ENCODE measurements at places on chromosomes 5 and 9.

DNA sequence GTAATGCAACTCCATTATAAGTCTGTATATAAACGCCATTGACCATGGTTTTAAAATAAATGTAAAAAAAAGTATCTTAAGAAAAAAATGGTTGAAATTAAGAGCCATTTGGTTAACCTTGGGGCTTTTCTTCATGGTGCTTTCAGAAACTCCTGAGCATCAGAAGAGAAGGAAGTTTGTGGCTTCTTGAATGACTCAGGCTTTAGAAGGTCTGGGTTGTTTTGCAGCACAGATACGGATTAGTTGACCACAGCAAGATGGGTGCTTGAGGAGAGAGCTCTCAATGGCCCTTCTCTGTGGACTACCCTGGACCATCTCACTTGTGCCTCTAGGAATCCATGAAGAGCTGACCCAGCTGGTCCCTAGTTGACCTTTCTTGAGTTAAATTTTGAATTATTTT lies 189.5 kb downstream of the TMEM38B start:
- no peak for DNase-seq

DNA sequence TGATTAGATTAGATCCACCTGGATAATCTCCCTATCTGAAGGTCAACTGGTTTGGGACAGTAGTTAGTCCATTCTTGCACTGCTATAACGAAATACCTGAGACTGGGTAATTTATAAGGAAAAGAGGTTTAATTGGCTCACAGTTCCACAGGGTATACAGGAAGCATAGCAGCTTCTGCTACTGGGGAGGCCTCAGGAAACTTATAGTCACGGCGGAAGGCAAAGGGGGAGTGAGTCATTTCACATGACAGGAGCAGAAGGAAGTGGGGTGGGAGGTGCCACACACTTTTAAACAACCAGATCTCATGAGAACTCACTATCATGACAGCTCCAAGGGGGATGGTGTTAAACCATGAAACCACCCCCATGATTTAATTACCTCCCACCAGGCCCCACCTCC lies 9.9 kb downstream of the C9orf40 start:
- DNase-seq = no peak

DNA sequence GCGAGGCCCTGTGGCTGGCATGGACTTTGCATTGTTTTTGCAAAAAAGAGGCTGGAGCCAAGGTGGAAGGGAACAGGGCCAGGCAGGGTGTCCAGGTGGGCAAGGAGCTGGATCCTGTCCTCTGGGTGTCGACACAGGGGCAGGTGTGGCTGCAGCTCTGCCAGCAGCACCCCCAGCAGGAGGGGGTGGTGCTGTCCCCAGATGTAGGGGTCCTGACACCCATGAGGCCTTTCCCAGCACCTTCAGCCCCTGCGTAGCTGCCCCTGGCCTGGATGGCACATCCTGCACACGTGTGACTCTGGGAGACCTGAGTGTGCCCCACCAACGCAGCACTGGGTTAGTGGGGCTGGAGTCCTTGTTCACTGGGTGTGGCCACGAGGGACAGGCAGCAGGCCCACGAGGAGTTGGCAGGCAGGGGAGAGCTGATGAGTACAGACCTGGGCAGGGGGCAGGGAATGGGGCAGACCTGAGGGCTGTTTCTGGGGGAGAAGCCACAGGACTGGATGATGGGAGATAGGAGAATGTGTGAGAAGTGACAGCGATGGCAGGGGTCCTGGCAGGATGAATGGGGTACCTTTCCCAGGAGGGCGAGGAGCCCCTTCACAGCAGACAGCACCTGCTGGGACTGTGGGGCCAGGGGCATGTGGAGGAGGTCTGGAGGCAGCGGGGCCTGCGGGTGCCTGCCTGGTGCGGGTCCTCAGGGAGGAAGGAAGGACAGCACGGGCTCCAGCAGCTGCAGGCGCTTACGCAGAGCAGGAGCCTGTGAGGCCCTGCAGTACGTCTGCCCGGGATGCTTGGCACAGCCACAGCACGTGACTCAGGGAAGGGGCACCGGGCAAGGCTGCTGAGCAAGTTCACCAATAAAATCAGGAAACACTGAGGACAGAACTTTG lies 3.6 kb upstream of the RASGEF1C start:
- no peak for DNase-seq

GRCh38 chr9:110776221-110776620 lies 107.6 kb downstream of the MUSK start:
- no peak for DNase-seq

GRCh38 chr5:159393854-159394274 lies 63.6 kb upstream of the IL12B start:
- DNase-seq = no peak

- DNase-seq = no peak
Observed at GRCh38 chr5:66516550-66516949, 79.6 kb upstream of the MAST4 start.

DNA sequence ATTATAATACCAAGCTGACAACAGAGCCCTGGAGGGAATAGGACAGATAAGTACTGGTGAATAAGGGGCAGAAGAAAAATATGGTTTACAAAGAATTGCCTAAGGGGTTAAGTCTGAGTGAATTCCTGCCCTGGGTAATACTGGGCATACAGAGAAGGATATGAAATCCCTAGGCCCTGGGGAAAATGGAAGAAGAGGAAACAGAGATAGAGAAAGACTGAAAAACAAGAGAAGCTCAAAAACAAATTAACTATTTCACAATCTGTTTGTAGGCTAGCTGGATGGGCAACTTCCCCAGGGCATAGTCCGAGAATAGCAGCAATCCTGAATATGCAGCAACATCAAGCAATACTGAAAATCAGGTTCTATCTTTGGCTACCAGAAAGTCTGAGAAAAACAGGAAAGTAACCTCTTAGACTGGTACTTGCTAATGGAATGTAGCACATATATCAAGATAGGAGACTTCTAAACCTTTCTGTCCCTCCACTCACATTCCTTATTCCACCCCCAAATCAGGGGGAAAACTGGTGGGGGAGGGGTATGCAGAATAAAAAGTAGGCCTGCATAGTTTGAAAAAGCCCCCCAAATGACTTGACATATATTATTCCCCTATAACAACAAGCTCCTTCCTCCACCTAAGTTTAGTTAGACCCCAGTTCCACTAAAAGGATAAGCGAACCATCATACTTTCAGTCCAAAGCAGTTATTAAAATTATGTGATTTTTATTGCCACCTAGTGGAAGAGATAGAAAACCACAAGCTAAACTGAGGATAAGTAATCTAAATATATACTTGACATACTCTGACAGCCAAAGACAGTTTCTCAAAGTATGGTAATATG lies 20.6 kb downstream of the SLC38A9 start:
- DNase-seq = peak; percentile 65

DNA sequence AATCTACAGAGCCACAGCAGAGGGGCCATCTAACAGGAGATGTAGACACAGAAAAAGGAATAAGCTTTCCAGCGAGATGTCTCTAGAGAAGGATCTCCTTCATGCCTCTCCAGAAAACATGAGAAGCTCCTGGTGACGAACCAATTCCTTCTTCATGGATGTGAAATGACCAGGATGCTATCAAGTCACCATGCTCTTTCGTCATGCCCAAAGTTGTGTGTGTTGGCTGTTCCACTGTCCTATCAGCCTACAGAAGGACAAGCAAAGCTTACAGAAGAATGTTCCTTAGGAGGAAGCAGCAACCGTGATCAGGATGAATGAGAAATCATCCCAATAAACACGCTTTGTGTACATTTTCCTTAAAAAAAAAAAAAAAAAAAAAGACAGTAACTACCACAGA lies 54.4 kb downstream of the ALDH7A1 start:
- DNase-seq = no peak

GRCh38 chr9:4508246-4508906 lies 18.1 kb downstream of the SLC1A1 start:
- peak; percentile 78 for DNase-seq

- no peak for DNase-seq
Observed at GRCh38 chr5:88544671-88545070, 276.0 kb upstream of the TMEM161B start.

DNA sequence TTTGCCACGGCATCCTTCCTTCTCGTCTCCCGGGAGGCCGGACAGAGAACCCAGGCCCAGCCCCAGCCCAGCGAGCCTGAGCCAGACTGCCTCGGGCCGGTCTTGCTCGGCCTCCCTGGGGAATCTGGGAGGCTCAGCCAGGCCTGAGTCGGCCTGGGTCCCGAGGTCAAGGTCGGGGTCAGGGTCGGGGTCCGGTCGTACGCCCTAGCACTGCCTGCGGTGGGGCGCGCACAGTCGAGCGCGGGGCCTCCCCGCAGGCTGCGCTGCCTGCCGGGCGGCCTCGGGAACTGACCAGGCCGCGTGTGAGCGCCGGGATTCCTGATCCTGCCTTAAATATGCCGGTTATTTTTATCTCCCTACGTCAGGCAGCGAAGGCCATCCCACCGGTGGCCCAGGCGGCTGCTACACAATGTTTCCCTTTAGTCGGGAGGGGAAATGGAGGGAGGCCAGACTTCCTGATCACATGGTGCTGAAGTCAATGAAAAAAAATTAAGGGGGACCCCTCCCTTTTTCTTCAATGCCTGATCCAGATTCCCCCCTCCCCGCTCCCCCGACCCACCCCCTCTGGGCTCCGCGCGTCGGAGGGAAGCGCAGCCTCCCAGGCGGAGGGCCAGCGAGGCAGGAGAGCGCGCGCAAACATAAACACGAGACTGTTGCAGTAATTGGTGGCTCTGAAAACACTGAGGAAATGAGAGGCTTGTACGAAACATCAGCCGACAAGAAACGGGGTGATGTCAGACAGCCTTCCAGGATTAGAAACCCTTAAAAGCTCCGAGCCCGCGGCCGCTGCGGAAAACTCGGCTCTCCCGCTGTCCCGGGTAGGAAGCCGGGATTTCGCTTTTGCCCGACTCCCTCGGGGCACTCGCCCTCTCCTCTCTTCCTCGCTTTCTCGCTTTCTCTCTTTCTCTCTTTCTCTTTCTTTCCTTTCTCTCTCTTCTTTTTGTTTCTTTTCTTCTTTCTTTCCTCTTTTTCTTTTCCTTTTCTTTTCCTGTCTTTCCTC lies 148.2 kb upstream of the KLF4 start:
- peak; percentile 97 for DNase-seq

DNA sequence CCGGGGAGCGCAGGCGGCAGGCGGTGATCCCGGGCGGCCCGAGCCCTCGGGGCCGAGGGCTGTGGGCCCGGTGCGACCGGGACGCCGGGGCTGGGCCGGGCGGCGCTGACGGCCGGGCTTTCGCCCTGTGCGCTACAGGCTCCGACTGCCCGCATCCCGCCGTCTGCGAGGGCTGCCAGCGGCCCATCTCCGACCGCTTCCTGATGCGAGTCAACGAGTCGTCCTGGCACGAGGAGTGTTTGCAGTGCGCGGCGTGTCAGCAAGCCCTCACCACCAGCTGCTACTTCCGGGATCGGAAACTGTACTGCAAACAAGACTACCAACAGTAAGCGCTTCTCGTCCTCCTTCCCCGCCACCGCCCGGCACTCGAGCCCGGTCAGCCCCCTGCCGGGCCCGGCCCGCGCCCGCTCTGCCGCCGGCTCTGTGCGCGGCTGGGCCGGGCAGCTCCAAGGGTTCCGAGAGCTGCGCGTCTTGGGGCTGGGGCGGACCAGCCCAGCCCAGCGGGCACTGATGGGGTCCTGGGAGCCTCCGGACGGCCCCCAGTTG lies 1.6 kb downstream of the LMX1B start:
- DNase-seq = no peak

GRCh38 chr5:79672392-79672791 lies 17.2 kb upstream of the CMYA5 start:
- DNase-seq = no peak
